Inflammatory macrophage (primary cell): ENCODE measurements at places on chromosomes 4 and X.

DNA sequence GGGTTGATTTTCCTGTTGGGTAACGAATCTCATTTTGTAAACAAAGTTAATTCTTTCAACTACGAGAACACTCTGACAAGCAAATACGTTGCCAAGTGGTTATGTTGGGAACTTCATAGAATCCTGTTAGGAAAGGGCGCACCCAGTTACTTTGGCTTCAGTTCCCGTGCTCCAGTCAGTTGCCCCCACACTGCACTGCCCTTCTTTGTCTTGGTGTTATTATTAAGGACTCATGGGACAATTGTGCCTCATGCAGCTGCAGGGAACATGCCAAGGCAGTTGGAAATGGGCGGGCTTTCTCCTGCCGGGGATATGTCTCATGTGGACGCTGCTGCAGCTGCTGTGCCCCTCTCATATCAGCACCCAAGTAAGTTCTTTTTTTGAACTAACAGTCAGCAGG, 28.9 kb downstream of the OFD1 start:
- no peak for DNase-seq

- DNase-seq, result no peak
Observed at GRCh38 chrX:40663880-40664630, 16.7 kb upstream of the CXorf38 start.

- no peak for DNase-seq
Observed at GRCh38 chr4:91345632-91346031, 958.1 kb upstream of the GRID2 start.

GRCh38 chrX:4043951-4044350, 330.5 kb upstream of the PRKX start:
- no peak for DNase-seq

- no peak for DNase-seq
Observed at GRCh38 chrX:154505734-154506133, 10.3 kb downstream of the FAM3A start.

GRCh38 chr4:48133669-48134068, 381 bp downstream of the TXK start:
- DNase-seq, result no peak

GRCh38 chrX:100090931-100091330, 319.1 kb downstream of the PCDH19 start:
- no peak for DNase-seq

DNA sequence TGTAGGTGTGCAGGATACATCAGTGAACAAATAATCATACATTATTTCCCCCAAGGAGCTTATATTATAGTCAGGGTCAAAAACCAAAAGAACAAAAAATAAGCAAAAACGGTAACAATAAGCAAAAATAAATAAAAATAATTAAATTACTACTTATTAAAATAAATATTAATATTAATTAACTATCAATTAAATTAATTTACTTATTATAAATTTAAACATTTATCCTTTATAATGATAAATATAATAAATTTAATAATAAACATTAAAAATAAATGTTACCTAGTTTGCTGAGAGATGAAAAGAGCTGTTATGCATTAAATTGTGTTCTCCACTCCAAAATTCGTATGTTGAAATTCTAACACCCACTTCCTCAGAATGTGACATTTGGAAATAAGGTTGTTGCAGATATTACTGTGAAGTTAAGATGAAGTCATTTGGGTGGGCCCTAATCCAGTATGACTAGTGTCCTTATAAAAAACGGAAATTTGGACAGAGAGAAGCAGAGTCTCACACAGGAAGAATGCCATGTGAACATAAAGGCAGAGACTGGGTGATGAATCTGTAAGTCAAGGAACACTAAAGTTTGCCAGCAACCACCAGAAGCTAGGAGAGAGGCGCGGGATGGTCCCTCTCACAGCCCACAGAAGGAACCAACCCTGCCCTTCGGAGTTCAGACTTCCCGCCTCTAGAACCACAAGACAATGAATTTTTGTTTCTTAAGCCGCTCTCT, 67.2 kb upstream of the IBSP start:
- DNase-seq, result peak; percentile 85

GRCh38 chr4:184259866-184260265, 42.2 kb upstream of the ENPP6 start:
- DNase-seq, result no peak

GRCh38 chr4:41359836-41360213, 103.1 kb downstream of the UCHL1 start:
- DNase-seq, result no peak

DNA sequence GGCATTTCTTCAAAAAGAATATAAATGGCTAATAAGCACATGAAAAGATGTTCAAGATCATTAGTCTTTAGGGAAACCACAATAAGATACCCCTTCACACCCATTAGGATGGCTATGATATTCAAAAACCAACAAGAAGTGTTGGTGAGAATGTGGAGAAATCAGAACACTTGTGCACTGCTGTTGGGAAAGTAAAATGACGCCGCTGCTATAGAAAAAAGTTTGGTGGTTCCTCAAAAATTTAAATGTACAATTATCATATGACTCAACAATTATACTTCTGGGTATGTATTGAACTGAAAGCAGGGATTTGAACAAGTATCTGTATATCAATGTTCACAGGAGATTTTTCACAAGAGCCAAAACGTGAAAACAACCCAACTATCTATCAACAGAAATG, 29.4 kb upstream of the NEUROG2 start:
- peak; percentile 20 for DNase-seq

- peak; percentile 72 for DNase-seq
Observed at GRCh38 chrX:44400588-44400987, 57.1 kb upstream of the EFHC2 start.

GRCh38 chrX:103250977-103251376, 4.0 kb downstream of the TCEAL8 start:
- DNase-seq, result no peak

- no peak for DNase-seq
Observed at GRCh38 chrX:69113723-69114122, 51.5 kb downstream of the PJA1 start.

- no peak for DNase-seq
Observed at GRCh38 chr4:143549928-143550327, 36.4 kb downstream of the SMARCA5 start.

DNA sequence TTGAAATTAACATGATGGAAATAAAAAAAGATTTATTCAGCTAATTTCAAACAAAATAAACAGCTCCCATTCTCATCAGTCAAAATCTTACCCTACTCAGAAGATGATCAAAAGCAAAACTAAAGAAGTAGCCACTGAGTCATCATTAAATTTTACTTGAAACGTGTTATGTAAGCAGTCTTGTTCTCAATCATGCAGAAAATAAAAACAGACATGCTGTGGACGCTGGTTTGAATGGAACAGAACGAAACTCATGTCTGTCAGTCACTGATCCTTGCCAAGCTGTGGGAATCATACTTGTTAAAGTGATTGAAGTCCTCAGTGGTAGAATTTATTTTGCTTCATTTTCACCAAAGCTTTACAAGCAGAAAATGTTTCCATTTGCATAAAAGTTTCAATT, 77.2 kb upstream of the TLR3 start:
- DNase-seq, result no peak

DNA sequence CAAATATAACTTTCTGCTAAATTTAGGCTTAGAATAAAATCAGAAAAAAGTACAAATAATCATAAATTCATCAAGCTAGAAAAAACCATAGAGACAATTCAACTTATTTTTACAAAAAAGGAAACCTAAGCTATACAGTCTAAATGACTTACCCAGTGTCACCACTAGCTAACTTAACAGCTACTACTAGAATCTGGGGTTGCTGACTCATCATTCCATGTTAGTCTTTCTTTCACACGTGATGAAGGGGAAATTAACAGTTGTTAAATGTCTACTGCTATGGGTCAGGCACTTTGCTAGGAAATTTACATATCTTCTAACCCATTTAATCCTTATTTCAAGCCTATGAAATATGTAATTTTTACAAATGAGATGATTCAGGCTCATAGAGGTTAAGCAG, 349.3 kb upstream of the GALNT7 start:
- DNase-seq, result no peak

DNA sequence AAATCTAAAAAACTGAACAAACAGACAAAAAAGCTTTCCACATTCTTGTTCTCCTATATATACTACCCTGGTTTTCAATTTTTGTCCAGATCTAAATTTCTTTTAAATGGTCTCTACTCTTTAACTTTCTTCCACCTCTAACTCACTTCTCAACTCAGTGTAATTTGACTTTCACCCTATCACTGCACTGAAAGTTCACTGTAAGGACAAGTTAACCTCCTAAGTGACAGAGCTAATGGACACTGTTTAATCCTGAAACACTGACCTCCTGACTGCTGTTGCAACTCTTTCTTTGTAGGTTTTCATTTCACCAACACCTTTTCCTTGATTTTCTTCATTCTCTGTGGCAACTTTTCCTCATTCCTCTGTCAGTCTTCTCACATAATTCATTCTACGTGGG, 50.0 kb downstream of the ATOH1 start:
- DNase-seq, result no peak

DNA sequence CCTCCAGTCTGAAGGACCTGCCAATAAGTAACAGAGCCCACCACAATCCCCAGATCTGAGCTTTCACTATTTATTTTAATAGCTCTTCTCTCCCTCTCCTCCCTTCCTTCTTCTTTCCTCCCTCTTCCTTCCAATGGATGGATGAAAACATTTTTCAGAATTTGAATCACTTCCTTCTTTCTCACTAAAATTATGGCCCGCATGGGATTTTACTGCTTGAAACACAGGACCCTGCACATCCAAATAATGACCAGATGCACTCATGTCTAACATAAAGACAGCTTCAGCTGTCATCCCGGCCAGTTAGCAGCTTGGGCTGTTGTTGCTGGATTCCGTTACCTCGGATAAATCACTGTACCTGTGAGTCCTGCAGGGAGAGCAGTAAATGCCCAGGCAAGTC, 5.4 kb upstream of the PHEX start:
- no peak for DNase-seq

- DNase-seq, result no peak
Observed at GRCh38 chrX:17740137-17741122, 3.1 kb downstream of the SCML1 start.

DNA sequence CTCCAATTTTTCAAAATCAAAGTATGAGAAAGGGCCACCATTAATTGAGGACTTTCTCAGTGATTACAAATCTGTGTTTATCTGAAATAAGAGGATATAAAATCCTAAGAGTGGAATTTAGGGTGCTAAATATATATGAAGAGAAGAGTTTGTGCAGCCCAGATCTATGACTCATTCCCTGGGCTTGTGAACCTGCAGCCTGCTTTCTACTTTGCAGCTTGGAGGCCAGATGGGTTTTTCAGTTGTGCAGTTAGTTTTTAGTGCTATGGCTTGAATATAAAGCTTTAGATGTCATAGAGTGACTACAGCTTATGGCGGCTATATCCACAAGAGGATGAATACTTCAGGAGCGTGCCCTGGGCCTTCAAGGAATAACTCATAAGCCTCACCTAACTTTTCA, 1391.1 kb downstream of the FSTL5 start:
- DNase-seq, result no peak

- DNase-seq, result no peak
Observed at GRCh38 chr4:94226763-94227162, 19.1 kb downstream of the SMARCAD1 start.

- no peak for DNase-seq
Observed at GRCh38 chr4:82823062-82823461, 24.5 kb upstream of the SCD5 start.

- no peak for DNase-seq
Observed at GRCh38 chr4:92091335-92091734, 212.4 kb upstream of the GRID2 start.

- no peak for DNase-seq
Observed at GRCh38 chr4:142631836-142632235, 214.3 kb downstream of the INPP4B start.

GRCh38 chrX:87160435-87161010, 357.1 kb upstream of the KLHL4 start:
- no peak for DNase-seq

GRCh38 chr4:39369301-39369700, 3.1 kb upstream of the RFC1 start:
- no peak for DNase-seq

DNA sequence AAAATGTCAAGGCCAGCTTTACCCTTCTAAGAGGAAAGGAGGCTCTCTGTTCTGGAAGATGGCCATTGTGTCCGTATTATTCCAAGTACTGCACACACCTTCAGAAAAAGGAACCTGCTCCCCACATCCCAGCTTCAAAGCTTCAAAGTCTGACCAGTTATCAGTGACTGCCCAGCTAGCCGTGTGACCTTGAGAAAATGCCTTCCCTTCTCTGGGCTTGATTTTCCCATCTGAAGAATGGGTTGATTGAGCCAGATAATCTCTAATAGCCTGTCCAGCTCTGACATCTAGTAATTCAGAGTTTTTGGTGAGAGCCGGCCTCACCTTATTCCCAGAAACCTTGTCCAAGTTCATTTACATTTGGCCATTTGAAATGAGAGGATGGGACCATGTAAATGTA, 3.0 kb downstream of the LONRF3 start:
- DNase-seq, result no peak

DNA sequence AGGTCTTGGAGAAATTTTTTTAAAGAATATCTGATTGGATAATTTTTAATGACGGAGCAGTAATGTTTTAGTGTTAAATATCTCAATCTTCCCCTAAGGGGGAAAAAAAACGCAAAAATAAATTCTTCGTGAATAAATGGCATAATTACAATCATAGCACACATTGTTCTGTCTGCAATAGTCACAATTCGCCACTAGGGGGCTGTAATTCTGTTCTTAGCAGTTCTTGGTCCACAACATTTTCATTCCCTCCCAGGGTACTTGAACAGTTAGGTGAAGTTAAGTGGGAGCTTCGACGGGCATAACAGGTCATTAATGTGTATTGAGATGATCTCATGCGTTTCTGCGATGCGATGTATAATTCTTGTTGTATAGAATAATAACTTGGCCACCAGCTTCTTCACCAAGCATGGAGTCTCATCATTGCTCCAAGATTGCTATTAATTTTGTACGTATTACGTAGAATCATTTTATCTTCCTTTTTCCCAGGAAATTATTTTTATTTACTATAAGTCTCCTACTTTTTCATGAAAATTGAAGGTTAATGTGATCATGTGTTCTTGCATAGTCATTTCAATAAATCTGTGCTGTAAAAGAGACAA, 27.2 kb downstream of the HTR2C start:
- DNase-seq, result peak; percentile 16

GRCh38 chr4:131207589-131207988, 1941.5 kb upstream of the PCDH10 start:
- no peak for DNase-seq

GRCh38 chrX:107659768-107660167, 31.5 kb downstream of the PRPS1 start:
- DNase-seq, result peak; percentile 47

GRCh38 chrX:47191331-47191730, 2.3 kb upstream of the UBA1 start:
- no peak for DNase-seq

DNA sequence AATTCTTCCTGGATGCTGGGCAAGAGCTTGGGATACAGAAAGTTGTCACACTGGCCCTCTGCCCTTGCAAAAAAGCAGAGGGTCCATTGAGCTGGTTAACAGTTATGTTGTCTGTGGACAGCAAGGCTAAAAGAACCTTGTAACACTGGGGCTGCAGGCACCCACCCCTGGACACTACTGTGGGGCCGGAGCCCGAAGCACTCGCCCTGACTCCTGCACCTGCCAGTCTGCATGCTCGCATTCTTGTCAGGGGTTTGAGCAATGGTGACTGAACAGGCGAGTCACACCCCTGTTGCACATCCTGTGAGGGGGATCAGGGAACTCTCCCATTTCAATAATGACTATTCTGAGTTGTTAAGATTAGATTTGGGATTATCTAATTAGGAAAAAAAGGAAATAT, 23.6 kb downstream of the ADH4 start:
- DNase-seq, result no peak

GRCh38 chrX:46617906-46618305, 44.3 kb downstream of the CHST7 start:
- no peak for DNase-seq

- DNase-seq, result peak; percentile 84
Observed at GRCh38 chr4:119100655-119101054, 35.0 kb upstream of the MYOZ2 start.
